Hepatocyte (in vitro differentiated cells): ENCODE measurements at places on chromosomes 1 and 21. TPM values are rescaled to one million over a fixed set of nuclear protein-coding genes. Genes with fewer than 3 reads are reported as not detected.

DNA sequence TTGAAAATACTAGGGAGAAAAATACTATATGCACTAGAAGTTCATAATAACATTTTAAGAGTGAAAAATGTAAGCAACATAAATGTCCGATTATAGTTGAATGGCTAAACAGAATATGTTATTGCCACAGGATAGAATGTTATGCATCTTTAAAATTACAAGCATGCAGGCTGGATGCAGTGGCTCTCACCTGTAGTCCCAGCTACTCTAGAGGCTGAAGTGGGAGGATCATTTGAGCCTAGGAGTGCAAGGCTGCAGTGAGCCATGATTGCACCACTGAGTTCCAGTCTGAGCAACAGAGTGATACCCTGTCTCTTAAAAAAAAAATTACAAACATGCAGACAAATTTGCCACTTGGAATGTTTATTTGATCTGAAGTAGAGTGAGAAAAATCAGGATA, 3.0 kb upstream of the BATF3 start:
- no peak overlapping the region for H3K27ac ChIP-seq
- peaks cover 27% of the 10 kb centered on the region for H3K4me1 ChIP-seq
- H3K36me3 ChIP-seq = no peaks in the 10 kb centered on the region
- no peak overlapping the region for H3K4me3 ChIP-seq
- no peak for DNase-seq
- H3K27me3 ChIP-seq = peaks cover 19% of the 10 kb centered on the region

- H3K4me1 ChIP-seq = no peaks in the 10 kb centered on the region
- no peaks in the 10 kb centered on the region for H3K27me3 ChIP-seq
- no peak for DNase-seq
- H3K4me3 ChIP-seq = no peak overlapping the region
These were observed 540.0 kb downstream of the KIF26B start for GRCh38 chr1:245694753-245695195.

- H3K4me3 ChIP-seq = no peak overlapping the region
- H3K36me3 ChIP-seq = no peaks in the 10 kb centered on the region
These were observed 383.9 kb downstream of the KIF26B start for GRCh38 chr1:245538671-245539070.

DNA sequence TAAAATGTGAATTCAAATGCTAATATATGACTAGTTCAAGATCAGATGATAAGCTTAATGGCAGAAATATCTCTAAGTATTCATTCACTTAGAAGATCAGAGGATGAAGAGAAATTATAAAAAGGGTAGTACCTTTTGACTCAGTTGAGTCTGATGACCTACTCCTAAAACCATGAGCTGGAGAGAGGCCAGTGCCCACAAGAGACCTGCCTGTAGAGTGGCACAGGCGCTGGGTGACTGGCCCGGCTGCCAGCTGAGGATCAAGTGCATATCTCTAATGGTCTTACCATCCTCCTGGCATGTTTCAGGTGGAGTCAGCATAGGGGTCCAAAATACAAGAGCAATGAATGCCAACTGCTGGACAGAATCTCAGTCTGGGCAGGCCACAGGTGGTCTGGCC, 14.1 kb downstream of the DDAH1 start:
- no peak overlapping the region for H3K4me3 ChIP-seq
- H3K36me3 ChIP-seq = no peaks in the 10 kb centered on the region

- no peaks in the 10 kb centered on the region for H3K27me3 ChIP-seq
- no peak overlapping the region for H3K4me3 ChIP-seq
- H3K27ac ChIP-seq = no peak overlapping the region
- no peaks in the 10 kb centered on the region for H3K4me1 ChIP-seq
- no peak for DNase-seq
These were observed 3.2 kb downstream of the DENND1B start for GRCh38 chr1:197771904-197772556.

IBA57 gene
- 5.0 and 5.7 TPM in 2 replicates for total RNA-seq

KIAA1614 gene
- total RNA-seq = 2.6 and 3.0 TPM in 2 replicates

DNA sequence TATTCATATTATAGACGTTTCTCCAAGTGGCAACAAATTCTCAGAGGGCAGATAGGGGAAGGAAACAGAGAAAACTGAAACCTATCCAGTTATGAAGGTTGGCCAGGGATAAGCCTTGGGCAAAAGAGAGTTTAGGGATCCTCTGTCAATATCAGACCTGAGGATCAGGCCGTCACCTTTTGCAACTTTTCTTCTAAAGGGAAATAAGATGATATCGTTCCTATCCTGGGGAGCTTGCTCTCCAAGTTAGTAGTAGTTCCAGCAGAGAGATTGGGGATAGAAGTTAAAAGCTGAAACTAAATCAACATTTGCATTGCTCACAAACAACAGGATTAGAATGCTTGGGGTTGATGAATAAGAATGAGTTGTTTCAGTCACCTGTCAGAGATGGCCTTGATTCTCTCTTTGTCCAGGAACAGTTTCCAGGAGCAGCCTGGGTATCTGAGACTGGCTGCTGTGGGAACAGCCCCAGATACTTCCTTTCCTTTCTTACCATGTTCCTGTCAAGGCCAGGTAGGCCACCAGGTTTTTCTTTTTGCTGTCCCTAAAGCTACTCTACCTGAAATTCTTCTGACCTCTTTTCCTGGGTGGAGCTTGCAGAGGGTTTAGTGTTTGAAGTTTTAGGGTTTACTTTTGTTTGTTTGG, 2.5 kb downstream of the RIIAD1 start:
- H3K4me1 ChIP-seq = peaks cover 13% of the 10 kb centered on the region
- H3K27ac ChIP-seq = no peak overlapping the region
- no peaks in the 10 kb centered on the region for H3K36me3 ChIP-seq
- H3K27me3 ChIP-seq = peaks cover 32% of the 10 kb centered on the region
- no peak for DNase-seq

ST6GALNAC5 gene
- total RNA-seq = 3.6 TPM in 2 replicates

C8A gene
- total RNA-seq = 5.8 and 8.2 TPM in 2 replicates
